ENCODE measurements at places on chromosomes 12 and 14. TPM values are rescaled to one million over a fixed set of nuclear protein-coding genes. Genes with fewer than 3 reads are reported as not detected.
A peak's percentile ranks its signal among the peaks of the same experiment; 100 is the strongest.

- DNase-seq = no peak
These were observed 4.4 kb downstream of the KLRF1 start for GRCh38 chr12:9831720-9832119.

DNA sequence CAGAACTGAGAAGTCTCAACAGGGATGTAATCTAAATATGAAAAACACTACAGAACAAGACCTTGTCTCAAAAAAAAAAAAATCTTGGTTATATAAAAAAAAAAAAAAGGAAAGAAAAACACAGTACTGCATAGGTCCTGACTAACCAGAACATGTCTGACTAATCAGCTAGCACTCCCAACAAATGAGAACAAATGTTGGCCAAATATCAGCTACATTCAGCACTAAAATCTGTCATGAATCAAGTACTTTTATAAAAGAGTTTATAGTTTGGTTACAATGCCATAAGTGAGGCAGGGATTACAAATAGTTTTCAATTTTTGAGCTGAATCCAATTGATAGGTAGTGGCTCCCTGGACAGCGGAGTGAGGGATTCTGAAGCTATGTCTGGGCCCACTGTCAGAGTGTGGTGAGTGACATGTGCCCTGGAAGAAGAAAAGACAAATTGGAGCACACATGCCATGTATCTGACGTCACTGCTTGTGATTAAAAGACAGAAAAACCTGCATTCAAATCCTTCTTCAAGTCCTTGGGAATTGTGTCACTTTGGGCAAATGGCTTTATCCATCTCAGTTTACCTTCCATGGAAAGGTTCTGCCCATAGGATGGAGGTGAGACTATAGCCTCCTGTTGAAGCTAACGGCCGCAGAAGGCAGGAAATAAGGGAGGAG is 5.6 kb upstream of the FAM234B start:
- DNase-seq = no peak

Gene LRRC43
- 5.3 TPM for polyA plus RNA-seq

Gene DHH
- 0.23 TPM for polyA plus RNA-seq

DNA sequence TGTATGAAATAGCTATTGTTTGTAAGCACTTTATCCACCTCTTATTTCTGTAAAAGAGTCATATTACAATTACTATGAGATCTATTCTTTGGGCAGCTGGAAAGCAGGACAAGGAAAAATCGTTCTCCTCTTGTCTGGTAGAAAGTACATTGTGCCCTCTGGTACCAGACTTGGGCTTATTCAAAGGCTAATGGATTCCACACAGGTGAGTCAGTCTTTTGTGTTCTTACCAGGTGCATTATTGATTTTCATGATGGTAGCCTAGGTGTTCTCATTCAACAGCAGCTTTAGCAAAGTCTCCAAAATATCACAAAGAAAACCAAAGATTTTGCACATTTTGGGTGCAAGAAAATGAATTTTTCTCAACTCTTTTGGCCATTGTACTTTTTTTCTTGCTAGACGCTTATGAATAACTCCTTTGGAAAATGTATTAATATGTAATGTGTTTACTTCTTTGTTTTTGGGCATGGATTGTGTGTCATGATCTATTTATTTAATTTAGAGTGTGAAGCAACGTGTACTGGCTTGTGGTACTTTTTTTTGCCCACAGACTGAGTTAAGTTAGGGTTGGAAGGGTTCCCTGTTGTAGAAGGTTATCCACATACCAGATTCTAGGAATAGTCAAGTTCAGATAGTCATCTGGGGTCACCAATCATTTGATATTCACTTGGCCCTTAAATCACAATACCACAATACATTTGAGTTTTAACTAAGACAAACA is 26.2 kb downstream of the MNAT1 start:
- DNase-seq = no peak

- DNase-seq = no peak
These were observed 389.0 kb upstream of the RPL10L start for GRCh38 chr14:47040550-47040949.

DNA sequence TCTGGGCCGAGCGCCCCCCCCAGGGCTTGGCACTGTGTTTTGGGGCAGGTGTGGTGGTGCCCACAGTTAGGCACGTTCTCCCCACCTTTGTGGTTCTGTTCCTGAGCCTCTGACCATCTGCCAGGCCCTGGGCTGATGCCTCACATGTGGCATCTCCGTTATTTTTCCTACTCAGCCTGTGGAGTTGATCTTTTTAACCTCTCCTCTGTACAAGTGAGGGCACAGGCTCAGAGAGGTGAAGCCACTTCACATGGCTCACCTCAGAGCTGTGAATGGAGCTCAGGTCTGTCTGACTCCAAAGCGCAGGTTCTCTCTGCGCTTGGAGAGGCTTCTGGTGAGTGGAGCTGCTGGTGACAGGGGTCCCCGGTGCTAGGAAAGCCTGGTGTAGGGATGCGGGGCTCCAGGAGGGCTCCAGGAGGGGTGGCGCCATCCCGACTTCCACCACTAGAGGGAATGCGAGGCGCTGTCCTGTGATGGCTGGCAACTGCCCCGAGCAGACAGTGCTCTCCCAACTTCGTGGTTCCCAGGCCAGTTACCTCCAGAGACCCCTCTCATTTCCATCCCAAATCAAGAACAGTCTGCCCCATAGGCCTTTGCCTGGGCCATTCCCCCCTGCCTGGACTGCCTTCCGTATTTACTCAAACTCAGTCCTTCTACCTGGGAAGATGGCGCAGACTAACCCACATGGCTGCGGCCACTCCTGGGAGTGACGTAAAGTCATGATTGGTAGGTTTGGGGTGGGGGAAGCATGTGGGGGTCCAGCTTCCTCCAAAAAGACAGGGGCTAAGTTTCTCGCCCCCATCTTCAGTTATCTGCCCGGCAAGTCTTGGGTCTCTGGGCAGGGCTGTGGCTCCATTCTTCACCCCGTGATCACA is 9.9 kb downstream of the BCL7A start:
- DNase-seq = no peak

- no peak for DNase-seq
These were observed 62.7 kb upstream of the C14orf180 start for GRCh38 chr14:104516906-104517305.

DNA sequence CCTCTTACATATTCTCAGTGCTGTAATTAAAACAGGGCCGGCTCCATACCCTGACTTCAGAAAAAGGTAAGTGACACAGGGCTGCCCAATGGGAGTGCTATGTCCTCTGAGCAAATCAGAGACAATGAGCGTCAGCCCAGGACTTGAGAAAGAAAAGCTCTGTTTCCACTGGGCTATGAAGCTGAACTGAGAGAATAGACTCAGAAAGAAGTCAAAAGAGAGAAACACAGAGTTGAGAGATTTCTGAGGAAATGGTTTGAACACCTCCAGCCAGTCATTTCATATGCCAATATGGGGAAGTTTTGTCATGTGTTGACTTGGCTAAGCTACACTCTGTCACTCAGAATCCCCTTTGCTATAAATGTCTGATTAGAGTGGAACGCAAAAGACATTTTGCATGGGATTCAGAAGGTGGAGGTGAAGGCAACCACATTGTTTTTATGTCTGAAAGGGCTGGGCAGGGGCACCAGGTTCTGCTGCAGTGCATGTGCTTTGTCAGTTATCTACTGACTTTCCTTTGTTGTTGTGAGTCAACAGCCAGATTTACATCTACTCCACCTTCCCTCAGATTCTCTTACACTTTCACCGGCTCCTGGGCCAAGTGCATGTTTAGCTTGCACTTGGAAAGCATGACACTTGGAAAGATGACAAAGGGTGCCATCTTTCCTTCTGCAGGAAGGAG is 313.3 kb downstream of the DUSP6 start:
- DNase-seq = no peak

- DNase-seq = no peak
These were observed 38.0 kb upstream of the NID2 start for GRCh38 chr14:52106840-52107239.

DNA sequence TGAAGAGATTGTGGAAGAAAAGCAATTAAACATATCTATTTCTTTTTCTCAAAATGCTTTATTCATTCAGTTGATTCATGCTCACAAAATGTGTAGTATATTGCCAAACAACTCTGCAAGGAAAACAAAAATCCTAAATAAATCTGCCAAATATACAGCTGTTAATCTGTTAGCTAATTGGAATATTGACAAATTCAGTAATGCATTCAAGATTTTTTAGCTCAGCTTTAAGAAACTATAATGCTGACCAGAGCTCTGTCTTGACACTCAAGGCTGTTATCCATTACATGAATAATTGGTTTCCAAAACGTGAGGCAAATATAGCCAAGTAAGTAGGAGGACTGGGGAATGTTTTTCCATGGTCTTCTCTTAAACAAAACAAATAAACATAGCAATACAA is 146.8 kb downstream of the TMTC2 start:
- DNase-seq = no peak

DNA sequence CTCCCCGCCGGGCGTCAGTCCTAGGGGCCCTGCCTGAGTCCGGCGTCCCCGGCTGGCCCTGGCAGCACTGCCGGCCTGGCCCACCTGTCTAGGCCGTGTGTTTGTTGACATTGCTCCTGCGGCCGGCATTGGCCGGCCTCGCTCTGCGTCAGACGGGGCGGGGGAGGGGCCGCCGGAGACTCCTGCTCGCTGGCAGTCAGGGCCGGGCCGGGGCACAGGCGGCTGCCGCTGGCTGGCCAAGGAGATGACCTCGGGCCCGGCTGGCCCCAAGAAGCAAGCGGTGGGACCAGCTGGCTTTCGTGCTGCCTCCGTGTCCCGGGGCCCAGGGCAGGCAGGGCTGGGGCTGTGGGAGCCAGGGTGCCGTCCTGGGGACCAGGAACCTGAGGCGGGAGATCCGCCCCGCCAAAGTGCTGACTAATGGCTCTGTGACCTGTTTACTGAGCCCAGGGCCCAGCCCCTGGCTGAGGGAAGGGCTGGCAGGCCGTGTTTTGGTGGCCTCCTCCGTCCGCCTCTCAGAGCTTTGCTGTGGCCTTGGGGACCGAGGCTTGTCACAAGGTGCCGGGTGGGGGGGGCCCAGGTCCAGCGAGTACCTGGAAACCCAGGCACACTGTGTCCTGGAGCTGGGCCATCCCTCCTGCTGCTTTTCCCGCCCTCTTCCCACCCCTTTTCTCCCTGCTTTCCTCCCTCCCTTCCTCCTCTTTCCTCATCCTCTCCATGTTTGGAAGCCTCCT is 1.8 kb downstream of the ULK1 start:
- peak; percentile 65 for DNase-seq

GRCh38 chr12:106135781-106136180 is 3.0 kb downstream of the NUAK1 start:
- DNase-seq = no peak

Gene FBLN5
- polyA plus RNA-seq = 134 TPM

Gene RASSF9
- polyA plus RNA-seq = 14.6 TPM

GRCh38 chr12:104292872-104293794 is 10.4 kb upstream of the EID3 start:
- DNase-seq = no peak

- DNase-seq = peak; percentile 10
These were observed 1051.3 kb downstream of the VRK1 start for GRCh38 chr14:97848317-97848980.

GRCh38 chr12:98644433-98644711 is 216 bp downstream of the IKBIP start:
- no peak for DNase-seq

DNA sequence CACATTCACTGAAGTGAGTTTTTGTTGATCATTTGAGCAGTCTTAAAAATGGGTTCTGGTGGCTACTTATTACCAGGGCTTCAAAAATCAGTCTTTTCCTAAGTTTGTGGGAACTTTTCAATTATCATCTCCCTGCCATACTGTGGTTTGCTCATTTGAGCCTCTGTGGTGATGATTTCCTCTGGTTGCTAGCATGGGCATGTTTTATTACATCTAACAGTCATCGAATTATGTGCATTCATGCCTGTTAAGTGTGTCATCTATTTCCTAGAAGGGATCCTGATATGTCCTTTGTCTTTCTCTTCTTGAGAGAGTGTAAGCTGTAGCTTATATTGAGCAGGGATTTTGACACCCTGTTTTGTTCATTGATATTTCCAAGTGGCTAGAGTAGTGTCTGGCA is 116.8 kb downstream of the WIF1 start:
- no peak for DNase-seq

Gene PLEKHG7
- 0.50 TPM for polyA plus RNA-seq

Gene POTEG
- not detected for polyA plus RNA-seq

GRCh38 chr12:58513301-58513834 is 406.9 kb downstream of the LRIG3 start:
- no peak for DNase-seq

Gene SERPINA10
- 0.29 TPM for polyA plus RNA-seq

Gene VTI1B
- 119 TPM for polyA plus RNA-seq

GRCh38 chr14:39558525-39558924 is 126.3 kb upstream of the FBXO33 start:
- DNase-seq = no peak

DNA sequence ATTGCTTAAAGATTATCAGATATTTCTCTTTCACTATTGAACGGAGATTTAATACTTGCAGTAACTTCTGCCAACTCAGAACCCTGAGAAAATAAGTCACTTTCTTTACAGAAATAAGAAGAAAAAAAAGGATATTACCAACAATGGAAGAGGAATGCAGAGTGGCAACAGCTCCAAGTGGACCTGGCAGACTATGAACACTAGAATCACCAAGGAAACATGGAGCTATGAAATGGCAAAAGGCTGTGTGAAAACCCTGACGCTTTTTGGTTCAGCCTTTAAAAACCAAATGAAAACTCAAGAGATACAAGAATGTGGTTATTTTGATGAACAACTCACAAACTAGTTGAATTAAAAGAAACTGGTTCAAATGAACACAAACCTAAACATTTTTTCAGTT is 17.7 kb downstream of the DTD2 start:
- DNase-seq = no peak

DNA sequence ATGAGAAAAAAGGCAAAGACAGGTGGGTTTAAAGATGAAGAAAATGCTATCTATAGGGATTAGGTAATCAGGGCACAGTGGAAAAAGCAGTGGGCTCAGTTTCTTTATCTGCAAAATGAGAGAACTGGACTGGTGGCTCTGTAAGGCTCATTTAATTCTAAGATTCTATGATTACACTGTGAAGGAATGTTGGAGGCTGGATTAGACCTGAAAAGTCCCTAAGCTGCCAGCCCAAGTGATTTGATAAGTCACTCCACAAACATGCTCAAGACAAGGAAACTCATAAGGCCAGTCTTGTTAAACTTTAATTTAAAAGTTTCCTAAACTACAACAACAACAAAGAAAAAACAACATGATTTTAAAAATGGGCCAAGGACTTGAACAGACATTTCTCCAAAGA is 75.1 kb downstream of the DCAF5 start:
- no peak for DNase-seq

Gene ASB2
- 0.34 TPM for polyA plus RNA-seq

DNA sequence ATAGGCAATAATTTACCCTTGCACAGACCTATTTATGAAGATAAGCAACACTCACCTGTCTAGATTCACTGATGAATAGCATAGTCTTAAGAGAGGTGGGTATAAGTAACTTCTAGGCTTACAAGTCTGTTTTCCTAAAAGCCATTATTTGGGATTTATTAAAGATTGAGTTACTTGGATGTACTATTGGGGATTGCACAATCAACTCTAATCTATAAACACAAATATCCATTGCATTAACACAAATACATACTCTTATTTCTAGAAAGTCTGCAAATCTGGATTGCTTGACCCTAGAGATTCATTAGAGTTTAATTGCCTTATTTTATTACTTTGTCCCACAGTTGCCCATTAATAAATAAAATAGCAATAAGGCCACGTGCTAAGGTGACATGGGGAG is 148.1 kb upstream of the CCDC198 start:
- DNase-seq = no peak
